Peyer's patch (tissue), 4 donors: ENCODE measurements at places on chromosomes 12 and 14.

- no peak for DNase-seq
Observed at GRCh38 chr14:96811265-96811664, 14.1 kb downstream of the VRK1 start.

GRCh38 chr14:95701846-95702221 lies 12.1 kb downstream of the TCL1A start:
- DNase-seq = no peak

DNA sequence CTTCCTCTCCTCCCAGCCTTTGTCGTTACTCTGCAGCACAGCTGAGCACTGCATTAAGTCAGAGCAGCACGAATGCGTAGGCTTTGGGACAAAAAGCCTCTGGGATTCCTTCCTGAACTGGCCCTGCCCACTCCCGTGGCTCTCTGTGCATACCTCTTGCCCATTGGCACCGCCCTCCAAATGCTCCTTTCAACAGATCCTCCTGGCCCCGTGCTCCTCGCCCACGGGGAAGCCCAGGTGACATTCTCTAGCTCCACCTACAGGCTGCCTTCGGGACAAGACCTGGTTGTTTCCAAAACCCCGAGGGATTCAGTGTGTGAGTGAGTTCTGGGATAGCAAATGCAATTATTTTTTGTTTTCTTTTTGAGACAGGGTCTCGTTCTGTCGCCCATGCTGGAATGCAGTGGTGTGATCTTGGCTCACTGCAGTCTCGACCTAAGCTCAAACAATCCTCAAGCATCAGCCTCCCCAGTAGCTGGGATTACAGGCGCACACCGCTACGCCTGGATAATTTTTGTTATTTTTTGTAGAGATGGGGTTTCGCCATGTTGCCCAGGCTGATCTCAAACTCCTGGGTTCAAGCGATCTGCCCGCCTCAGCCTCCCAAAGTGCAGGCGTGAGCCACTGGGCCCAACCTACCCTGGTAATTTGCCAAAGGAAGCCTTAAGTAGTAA lies 17.9 kb upstream of the TDRD9 start:
- peak; percentile 84 for DNase-seq

DNA sequence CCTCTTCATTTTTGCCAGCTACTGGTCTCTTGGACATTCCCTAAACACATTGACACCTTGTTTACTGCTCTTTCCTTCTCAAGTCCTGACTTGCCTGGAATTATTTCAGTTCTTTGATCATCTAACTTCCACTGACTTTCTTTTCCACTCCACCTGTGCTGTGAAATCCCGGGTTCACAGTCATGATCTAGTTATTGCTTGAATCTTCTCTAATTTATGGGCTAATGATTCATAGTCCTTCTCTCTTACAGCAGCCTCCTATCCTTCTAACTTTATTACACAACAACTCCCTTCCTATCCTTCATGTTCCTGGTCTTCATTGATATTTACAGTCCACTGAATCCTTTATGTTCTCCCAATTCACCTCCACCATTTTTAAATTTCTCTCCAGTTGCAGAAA lies 260.1 kb downstream of the C12orf75 start:
- DNase-seq = no peak

DNA sequence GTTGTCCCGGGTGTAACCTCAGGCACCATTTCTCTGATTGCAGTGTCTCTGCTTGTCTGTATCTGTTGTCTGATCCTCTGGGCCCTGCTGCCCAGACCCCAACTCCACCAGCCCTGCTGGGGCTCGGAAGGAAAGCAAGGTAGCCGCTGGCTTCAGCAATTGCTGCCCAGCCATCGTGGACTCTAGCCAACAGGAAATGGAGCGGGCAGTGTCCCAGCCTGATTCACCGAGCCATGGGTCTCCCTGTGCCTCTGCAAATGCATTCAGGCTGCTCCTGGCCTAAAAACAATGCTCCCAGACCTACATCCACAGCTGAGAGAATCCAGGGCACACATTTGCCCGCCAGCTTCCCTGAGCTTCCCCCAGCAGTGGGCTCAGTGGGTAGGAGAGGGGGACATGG lies 9.2 kb downstream of the TUNAR start:
- no peak for DNase-seq

DNA sequence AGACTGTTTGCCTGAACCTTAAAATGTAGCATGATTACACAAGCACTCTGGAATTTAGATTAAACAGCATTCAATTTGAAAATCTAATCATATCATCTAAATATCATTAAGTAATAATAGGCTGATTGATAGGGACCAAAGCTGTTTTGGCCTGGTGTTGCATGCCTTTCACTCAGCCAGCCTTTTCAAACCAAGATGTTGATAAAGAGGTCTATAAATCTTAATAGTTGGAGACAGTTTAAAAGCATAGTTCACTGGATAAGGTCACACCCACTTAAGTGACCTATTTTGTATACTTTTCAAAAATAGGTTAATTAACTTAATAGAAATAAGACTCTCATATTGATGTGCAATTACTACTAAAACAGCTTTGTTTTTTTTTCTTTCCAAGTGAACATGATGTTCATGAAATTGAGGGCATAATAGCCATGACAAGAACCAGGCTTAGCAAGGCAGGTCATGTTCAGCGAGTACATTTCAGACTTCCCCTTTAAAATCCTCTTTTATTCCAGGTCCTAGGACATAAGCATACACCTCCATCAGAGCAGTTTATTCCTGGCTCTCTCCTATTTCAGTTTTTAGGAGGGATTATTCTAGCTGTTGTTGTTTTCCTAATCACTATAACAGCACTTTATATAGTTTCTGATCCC lies 349.0 kb downstream of the RAD51B start:
- DNase-seq = no peak

GRCh38 chr12:52910248-52910883 lies 5.5 kb upstream of the KRT8 start:
- no peak for DNase-seq

DNA sequence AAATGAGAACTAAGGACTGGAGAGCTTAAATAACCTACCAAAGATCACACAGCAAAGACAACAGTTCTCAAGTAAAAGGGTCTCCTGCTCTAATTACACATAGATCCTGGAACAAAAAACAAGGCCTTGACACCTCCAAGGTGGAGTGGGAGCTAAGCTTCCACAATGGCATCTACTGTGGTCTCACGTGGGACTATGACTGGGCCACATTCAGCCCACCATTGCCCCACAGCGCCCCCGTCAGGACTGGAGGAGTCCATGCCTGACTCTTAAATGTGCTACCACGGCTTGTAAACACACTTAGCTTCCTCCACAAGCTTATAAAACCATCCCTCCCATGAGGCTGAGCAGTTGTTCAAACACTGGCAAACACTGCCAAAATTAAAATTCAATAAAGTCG lies 88.5 kb downstream of the GCH1 start:
- DNase-seq = no peak
